Hindlimb muscle (tissue), 1 donor: ENCODE measurements at places on chromosomes 5 and 9.

- DNase-seq, result no peak
Measured at GRCh38 chr5:101878190-101878589, 417.9 kb downstream of the SLCO4C1 start.

- no peak for DNase-seq
Measured at GRCh38 chr5:73314395-73315257, 134.0 kb downstream of the FOXD1 start.

- no peak for DNase-seq
Measured at GRCh38 chr5:174533751-174534241, 190.6 kb upstream of the MSX2 start.

GRCh38 chr9:125261501-125262293, at the start of gene GAPVD1:
Gene GAPVD1 (plus strand): TSS chr9:125261826. CDS start chr9:125298922, 37,096 bp downstream.
- peak; percentile 95 for DNase-seq

GRCh38 chr9:121048175-121048574, 1.9 kb downstream of the C5 start:
- DNase-seq, result no peak

DNA sequence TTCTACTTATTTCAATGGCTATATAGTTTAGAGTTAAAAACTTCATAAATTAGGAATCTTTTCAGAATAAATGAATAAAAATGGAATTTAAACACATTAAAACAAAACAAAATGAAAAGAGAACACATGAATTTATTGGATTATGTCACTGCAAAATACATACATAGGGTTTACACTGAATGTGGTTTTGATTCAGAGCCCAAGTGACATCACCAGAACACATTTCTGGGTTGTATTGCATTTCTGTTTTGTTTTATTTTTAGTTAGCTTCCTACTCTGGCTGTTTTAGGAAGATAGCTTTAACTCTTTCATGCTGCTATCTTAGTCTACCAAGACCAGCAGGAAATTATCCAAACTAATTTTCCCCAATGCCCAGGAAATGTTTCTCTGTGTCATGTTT, 1935.0 kb downstream of the EFNA5 start:
- peak; percentile 12 for DNase-seq

- no peak for DNase-seq
Measured at GRCh38 chr5:131774652-131775367, 22.0 kb downstream of the FNIP1 start.

- no peak for DNase-seq
Measured at GRCh38 chr5:156913719-156914370, 49.2 kb downstream of the TIMD4 start.

- no peak for DNase-seq
Measured at GRCh38 chr9:75184471-75184870, 96.2 kb downstream of the OSTF1 start.

DNA sequence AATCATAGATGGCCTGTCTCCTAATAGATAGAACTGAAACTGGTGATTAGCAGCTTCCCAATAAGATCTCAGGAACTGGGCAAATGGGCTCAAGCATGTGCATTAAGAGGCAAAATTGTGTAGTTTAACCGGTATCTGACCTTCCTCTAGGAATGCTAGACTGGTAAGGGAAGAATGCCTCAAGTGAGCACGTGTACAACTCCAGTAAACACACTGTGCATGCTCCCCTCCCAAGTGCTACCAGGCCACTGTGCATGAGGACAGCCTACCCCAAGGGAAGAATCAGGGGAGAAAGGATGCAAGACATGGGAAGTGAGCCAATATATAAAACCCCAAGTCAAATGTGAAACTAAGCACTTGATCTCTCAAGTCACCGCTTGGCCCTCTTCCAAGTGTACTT, 1157.4 kb upstream of the CDH18 start:
- no peak for DNase-seq

GRCh38 chr5:123001808-123002207, 34.7 kb downstream of the PPIC start:
- no peak for DNase-seq

DNA sequence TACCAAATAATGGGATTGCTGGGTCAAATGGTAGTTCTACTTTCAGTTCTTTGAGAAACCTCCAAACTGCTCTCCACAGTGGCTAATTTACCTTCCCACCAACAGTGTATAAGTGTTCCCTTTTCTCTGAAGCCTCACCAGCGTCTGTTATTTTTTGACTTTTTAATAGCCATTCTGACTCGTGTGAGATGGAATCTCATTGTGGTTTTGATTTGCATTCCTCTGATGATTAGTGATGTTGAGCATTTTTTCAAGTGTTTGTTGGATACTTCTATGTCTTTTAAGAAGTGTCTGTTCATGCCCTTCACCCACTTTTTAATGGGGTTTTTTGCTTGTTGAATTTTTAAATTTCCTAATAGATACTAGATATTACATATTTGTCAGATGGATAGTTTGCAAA, 28.4 kb upstream of the SUSD1 start:
- DNase-seq, result no peak

DNA sequence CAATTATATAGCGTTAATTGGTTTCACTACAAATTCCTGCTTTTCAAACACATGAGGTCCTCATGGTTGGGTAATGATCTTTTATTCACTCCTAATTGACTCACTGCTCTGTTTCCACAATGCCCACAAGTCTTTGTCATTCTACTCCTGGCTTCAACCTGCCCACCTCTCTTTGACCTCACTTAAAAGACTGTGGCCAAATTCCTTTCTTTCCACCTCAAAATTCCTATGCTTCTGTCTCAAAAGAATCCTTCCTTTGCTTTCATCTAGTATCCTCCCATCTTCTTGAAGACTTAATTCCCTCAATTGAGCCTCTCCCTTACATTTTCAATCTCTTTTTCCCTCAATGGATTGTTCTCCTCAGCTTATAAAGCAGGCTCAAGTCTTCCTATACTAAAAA, 4.9 kb downstream of the APBA1 start:
- DNase-seq, result no peak

DNA sequence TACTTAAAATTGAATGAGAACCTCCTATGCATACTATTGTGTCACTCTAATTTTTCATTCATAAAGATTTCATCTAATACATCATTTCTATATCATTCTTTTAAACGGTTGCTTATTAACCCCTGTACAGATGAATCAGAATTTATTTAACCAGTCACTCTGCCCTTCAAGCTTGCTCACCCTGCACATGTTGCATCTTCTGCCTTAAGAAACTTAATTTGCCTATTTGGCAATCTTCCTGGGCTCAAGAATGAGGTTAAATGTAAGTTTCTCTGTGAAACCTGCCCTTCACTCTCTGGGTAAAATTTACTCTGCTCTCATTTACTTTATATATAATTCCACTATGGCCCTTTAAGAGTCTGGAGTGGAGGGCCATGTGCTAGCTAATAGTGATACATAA, 434.7 kb upstream of the ZNF608 start:
- no peak for DNase-seq

DNA sequence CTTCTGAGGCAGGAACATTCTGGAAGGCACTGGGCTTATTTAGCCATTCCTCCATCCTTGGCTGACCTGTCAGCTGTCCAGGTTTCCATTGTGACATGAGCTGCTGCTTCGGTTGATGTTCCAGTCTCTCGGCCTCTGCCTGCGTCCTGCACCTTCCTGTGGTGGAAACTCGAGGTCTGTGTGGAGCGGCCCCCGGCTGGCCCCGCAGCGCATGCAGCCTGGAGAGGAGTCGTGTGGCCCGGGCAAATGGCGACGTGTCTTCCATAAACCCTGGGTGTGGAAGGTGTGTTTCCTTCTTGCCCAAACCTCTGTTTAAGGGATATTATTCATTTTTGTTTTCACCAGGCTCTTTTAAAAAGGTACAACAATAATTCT, 36.5 kb upstream of the SLC9A3 start:
- no peak for DNase-seq

GRCh38 chr9:133560944-133561343, 26.4 kb downstream of the ADAMTSL2 start:
- DNase-seq, result no peak

GRCh38 chr9:125438506-125439433, 177.1 kb downstream of the GAPVD1 start:
- DNase-seq, result no peak

GRCh38 chr9:110142253-110142652, 65.7 kb downstream of the C9orf152 start:
- DNase-seq, result no peak

DNA sequence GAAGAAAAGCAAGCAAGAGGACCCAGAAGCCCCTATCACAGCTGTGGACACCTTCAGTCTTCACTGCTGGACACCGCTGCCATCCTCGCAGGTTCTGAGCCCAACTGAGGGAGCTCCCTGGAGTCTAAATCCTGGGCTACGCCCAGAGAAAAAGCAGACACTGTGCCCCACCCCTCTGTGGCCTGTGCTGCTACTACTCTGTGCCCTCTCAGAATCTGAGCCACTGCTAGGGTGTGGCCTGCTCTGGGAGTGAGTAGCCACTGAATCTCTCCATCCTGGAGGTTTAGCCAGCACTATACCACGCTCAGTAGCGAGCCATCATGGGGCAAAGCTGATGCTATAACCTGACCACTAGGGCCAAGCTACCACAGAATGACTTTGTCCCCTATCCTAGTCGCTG, 338.2 kb downstream of the NPR3 start:
- no peak for DNase-seq

DNA sequence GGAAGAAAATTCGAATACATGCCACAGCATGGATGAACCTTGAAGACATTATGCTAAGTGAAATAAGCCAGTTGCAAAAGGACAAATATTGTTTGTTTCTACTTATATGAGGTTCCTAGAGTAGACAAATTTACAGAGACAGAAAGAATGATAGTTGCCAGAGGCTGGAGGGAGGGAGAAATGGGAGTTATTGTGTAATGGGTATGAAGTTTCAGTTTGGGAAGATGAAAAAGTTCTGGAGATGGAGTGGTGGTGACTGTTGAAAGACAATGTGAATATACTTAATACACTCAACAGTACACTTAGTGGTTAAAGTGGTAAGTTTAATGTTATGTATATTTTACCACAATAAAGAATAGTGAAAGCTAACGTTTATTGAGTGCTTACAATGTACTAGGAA, 99.6 kb upstream of the SLC44A1 start:
- DNase-seq, result no peak

GRCh38 chr9:81234924-81235610, 454.3 kb downstream of the TLE1 start:
- DNase-seq, result no peak

GRCh38 chr9:135752281-135753204, 50.6 kb downstream of the KCNT1 start:
- DNase-seq, result no peak

DNA sequence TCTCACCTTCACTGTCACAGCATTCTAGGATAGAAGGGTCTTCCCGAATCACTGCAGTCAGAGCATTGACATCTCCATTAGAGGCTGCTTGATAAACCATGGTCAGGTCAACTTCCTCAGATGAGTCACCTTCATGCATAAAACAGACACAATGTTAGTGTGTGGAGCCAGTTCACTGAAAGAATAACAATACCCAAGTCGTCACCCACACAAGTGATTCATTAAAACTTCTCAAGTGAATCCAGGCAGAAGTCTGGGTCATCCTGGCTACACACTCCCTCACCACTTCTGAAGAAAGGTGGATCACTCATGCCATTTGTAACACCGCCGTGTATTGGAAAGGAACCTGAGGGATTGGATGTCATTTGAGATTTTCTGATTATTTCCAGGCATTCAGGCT, 49.6 kb downstream of the ANKRD55 start:
- DNase-seq, result no peak

DNA sequence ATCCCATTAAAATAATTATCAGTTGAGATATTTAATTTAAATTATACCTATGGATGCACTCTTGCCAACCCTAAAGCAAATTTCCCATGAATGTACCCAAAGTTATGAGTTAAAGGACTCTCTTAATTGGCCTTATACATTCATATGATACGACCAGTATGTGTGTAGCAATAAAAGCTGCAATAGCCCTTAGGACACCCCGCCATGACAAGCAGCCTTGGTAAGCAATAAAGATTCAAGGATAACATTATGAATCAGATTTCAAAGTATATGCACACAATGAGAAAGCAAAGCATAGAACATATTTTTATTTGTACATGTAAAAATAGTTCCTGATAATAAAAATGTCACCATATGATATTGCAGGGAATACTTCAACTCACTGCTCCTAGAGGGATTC, 1699.3 kb upstream of the CDH9 start:
- DNase-seq, result no peak

- DNase-seq, result no peak
Measured at GRCh38 chr9:136686534-136686793, 793 bp downstream of the AGPAT2 start.

DNA sequence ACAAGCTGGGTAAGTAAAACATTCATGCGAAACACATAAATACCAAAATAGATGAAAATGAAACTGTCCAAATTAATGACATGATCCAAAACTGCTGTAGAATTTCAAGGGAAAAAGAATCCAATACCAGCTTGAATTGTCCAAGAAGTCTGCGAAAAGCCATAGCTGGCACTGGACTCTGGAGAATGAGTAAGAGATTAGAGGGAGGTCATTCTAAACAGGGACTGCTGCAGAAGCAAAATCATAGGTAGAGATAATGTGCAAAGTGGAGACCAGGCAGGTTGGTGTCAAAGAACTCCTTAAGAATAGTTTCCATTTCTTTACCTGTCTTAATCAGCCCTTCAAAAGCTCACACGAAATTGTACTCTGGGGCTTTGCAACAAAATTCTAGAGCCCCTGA, 162.5 kb downstream of the NFIB start:
- DNase-seq, result no peak

GRCh38 chr5:122982376-122982775, 54.1 kb downstream of the PPIC start:
- no peak for DNase-seq

- no peak for DNase-seq
Measured at GRCh38 chr5:78903353-78903752, 81.8 kb downstream of the ARSB start.

- no peak for DNase-seq
Measured at GRCh38 chr9:94719878-94720277, 6.6 kb upstream of the AOPEP start.

- no peak for DNase-seq
Measured at GRCh38 chr5:42593591-42593990, 163.0 kb upstream of the CCDC152 start.

DNA sequence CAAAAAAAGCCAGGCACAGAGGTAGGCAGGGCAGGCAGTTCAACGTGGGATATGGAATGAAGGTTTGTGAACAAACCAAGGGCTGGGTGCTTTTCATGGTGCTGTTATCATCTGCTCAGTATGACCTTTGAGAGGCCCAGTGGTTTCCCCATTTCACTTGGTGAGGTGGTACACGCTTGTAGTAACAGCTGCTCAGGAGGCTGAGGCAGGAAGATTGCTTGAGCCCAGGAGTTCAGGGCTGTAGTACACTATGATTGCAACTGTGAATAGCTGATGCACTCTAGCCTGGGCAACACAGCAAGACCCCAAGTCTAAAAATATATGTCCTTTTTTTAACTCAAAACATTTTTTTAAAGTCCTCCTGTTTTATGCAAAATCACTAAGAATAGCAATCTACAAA, 174.8 kb downstream of the ENC1 start:
- no peak for DNase-seq

GRCh38 chr9:90987566-90987965, 185.9 kb downstream of the SYK start:
- no peak for DNase-seq

DNA sequence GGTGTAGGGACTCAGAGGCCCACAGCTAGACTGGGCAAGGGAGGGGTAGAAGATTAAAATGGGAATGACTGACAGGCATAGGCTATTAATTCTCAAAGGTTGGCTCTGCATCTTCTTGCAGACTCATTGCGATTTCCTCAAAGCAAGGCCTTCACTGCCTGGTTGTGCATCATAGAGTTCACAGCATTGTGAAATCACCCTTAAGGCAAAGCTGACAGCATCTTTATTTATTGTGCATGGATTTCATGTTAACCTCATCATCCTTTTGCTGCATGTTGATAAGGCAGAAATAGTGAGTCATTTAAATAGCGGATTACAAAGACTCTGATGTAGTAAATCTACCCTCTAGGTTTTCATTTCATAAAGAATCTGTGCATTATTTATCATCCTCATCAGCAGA, 13.6 kb upstream of the PALM2AKAP2 start:
- no peak for DNase-seq
